GM04503 (cell line): ENCODE measurements at places on chromosomes 3 and 15.
A peak's percentile ranks its signal among the peaks of the same experiment; 100 is the strongest.

DNA sequence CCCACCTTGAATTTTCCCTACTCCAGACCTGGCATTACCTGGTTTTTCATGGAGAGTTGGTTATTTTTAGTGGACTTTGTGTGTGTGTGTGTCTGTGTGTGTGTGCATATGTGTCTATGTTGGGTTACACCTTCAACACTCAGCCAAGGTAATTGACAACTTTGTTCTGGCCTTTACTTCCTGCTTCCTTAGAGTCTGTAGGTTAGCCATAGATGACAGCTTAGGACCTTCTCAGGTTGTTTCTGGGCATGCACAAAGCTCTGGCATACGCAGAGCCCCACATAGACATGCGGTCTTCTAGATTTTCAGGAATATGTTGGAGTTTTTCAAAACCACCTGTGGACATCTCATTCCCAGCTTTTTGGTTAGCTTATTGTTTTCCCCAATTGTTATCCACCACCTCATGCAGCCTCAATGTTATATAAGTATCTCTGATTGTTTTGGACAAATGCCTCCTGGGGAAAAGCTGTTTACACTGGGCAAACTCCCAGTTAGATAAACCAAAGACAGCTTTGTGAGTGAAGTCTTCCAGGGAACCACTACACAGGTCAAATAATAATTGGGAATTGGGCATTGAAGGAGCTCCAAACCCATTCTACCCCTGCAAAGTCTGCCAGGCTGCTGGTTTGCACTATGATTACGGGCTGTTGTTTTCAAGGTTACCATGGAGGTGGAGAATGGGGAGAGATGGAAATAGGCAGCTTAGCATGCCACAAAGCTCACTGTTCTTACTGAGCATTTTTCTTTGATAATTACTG is 201.2 kb downstream of the ADAMTSL3 start:
- DNase-seq, result no peak

GRCh38 chr15:26561896-26562295 is 211.0 kb downstream of the GABRB3 start:
- DNase-seq, result no peak

DNA sequence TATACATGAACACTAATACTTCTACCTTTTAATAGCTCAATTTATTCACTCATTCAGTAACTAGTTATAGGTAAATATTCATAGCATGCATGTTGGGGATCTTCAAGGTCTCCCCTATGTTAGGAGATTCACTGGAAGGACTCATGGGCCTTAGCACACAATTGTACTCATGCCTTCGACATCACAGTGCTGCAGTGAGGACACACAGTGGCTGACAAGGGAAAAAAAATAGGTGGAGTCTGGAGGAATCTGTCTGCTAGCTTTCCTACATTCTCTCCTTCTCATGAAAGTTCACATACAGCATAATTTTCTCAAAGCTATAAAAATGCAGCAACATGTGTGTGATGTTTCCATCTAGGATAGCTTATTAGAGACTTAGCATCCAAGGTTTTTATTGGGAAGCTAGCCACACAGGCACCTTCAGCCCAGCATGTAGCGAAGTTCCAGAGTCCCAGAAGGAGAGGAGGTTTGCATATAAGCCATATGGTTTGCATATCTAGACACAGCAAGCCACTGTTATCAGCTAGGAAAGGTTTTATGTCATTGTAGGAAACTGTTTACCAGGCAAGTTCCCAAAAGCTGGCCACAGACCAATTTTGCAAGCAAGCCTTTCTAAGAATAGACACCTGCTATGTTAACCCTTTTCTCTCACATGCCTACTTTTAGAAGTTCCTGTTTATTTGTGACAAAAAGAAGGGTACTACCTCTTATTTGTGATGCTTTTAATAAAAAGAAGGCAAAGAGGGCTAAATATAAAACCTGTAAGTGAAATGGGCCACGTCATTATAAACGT is 46.4 kb downstream of the MORC1 start:
- no peak for DNase-seq

DNA sequence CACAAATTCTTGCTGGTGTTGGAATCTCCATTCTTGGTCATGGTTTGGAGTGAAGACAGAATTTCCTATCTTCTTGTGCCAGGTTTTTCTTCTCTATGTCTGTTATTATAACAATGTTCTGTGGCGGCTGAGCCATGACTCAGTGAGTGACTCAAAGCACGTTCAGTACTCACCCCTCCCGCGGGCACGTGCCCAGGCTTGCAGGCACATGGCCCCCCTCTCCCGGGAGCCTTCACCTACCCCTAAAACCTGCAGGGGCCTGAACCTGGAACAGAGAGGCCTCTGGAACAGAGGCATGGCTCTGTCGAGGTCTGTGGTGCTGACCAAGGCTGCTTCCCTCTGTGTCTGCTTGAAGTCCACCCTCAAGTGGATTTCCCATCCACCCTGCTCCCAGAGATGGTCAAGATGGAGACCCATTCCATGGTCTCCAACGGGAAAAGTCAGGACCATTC is 27.6 kb downstream of the PLXNB1 start:
- DNase-seq, result peak; percentile 85

GRCh38 chr3:197858598-197858997 is 67.5 kb downstream of the LRCH3 start:
- DNase-seq, result no peak

GRCh38 chr15:101445562-101446517 is 43.7 kb downstream of the PCSK6 start:
- no peak for DNase-seq

- no peak for DNase-seq
Measured at GRCh38 chr15:31371520-31372240, 45.0 kb downstream of the KLF13 start.

GRCh38 chr15:68646696-68647095 is 67.9 kb downstream of the CORO2B start:
- DNase-seq, result no peak

- no peak for DNase-seq
Measured at GRCh38 chr3:123283074-123283473, 81.3 kb downstream of the SEC22A start.

DNA sequence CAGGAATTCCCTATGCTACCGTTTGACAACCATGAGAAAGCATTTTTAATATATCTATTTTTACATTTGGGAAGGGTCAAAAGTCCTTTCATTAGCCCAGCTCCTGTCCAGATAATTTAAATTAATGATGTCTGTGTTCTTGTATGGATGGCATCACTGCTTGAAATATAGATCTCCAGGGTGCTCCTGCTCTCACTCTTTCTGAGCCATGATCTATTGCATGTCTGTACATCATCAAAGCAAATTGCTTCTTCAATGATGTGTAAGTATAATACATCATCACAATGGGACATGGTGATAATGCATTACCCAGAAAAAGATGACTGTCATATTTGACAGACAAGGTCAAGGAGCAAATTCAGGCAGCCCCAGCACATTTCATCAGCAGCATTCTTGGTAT is 223.6 kb upstream of the CNTN6 start:
- DNase-seq, result no peak

- DNase-seq, result no peak
Measured at GRCh38 chr15:90873998-90874605, 5.7 kb downstream of the FURIN start.

DNA sequence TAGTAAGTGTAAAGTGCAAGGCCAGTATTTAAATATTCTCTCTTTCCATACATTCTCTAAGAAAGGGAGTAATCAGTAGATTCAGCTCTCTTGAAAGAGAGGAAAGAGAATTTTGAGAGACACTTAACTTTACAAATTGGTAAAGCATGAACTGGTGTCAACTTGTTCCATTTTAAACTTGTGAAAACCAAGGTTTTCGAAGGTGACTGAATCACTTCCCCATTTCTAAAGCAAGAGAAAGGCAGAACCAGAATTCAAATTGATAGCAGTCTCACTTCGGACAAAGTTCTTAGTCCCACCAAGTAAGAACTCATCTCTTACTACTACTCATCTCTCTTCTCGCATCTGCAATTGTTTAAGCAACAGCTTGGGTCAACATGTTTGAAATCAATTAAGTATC is 22.4 kb downstream of the TJP1 start:
- no peak for DNase-seq

DNA sequence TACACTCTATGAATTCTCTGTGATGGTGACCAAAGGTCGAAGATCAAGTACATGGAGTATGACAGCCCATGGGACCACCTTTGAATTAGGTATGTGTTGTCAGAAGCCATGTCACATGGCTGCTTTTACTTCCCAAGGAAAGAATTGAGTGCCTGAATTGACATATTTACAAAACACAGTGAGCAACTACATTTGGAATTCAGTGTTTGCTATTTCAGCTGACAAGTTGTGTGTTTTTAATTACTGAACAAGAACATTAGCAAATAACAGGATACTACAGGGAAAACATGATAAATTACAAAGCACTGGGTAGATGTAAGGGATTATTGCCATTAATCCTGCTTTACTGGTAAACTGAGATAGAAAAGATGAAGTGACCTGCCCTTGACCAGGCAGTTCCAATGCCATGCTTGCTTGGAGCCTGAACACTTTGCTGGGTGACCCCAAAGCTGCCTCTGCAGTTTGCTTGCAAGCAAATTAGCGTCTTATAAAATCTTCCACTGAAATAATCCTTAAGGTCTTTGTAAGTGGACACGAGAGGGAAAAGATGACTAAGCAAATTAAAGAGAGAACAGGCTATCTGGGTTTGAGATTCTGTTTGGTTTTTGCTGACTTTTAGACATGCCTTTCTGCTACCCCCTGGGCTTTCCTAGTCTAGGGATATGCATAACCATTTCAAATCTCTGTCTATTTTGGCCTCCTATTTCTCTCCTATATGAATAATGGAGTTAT is 98.2 kb downstream of the HCN4 start:
- DNase-seq, result no peak

GRCh38 chr3:8579096-8579495 is 65.5 kb downstream of the SSUH2 start:
- no peak for DNase-seq

DNA sequence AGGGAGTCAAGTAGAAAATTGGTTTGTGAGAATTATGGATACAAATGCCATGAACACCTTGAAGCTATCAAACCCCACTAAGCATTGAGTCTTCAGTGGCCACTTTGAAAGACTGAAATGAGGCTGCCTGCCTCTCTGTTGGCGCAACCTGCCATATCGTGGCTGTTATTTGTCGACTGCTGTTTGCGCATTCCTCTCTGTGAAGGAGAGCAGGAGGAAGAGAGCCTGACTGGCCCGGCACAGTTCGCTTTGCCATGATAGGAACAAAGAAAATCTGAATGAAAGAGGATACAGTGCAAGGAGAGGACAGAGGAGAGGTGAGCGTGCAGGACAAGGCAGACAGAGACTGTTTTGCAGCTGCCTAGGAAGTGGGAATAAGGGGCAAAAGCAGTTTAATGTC is 289.4 kb downstream of the RYR3 start:
- DNase-seq, result no peak

- peak; percentile 67 for DNase-seq
Measured at GRCh38 chr3:185820973-185821758, 3.7 kb downstream of the IGF2BP2 start.

DNA sequence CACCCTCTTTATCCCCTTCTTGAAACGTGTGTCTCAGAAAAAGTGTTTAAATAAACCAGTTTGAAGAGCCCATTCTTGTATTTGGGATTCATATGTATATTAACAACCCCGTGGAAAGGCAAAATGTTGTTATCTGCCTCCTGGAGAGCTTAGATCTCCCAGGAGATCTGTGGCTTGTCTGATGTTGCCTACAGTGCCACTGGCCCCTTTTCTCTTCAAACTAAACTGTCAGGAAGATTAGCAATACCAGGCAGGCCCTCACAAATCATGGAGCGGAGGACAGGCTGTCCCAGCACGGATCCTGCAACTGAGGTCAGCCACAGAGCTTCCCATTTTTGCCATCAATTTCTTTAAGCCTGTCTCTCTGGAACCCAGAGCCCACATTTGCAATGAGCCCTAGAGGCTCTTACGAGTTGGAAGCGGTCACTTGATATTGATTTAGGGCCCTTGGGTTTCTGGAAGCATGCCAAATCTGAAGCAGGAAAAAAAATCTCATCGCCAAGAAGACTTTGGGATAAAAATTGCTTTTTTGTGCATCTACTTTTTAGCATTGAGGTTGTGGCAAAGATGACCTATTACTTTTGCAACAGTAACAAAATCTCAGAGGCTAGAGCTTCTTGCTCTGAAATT is 234.1 kb downstream of the OPA1 start:
- DNase-seq, result no peak

GRCh38 chr15:41568350-41569017 is 9.5 kb downstream of the TYRO3 start:
- DNase-seq, result no peak

DNA sequence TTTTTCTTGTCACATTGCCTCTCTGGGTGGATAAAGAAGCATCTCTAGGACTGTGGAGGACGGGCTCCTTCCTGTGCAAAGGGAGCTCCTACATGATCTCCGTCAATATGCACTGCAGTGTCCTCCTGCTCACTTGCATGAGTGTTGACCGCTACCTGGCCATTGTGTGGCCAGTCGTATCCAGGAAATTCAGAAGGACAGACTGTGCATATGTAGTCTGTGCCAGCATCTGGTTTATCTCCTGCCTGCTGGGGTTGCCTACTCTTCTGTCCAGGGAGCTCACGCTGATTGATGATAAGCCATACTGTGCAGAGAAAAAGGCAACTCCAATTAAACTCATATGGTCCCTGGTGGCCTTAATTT is 478 bp downstream of the GPR15 start:
- no peak for DNase-seq

GRCh38 chr3:4627651-4628375 is 134.7 kb downstream of the ITPR1 start:
- DNase-seq, result no peak

- no peak for DNase-seq
Measured at GRCh38 chr3:125318167-125318865, 56.8 kb downstream of the ZNF148 start.

- no peak for DNase-seq
Measured at GRCh38 chr15:80820092-80820491, 40.9 kb downstream of the CEMIP start.

GRCh38 chr3:167864552-167864874 is 129.0 kb downstream of the SERPINI1 start:
- DNase-seq, result no peak

- DNase-seq, result no peak
Measured at GRCh38 chr15:89195836-89196235, 25.5 kb downstream of the RLBP1 start.

DNA sequence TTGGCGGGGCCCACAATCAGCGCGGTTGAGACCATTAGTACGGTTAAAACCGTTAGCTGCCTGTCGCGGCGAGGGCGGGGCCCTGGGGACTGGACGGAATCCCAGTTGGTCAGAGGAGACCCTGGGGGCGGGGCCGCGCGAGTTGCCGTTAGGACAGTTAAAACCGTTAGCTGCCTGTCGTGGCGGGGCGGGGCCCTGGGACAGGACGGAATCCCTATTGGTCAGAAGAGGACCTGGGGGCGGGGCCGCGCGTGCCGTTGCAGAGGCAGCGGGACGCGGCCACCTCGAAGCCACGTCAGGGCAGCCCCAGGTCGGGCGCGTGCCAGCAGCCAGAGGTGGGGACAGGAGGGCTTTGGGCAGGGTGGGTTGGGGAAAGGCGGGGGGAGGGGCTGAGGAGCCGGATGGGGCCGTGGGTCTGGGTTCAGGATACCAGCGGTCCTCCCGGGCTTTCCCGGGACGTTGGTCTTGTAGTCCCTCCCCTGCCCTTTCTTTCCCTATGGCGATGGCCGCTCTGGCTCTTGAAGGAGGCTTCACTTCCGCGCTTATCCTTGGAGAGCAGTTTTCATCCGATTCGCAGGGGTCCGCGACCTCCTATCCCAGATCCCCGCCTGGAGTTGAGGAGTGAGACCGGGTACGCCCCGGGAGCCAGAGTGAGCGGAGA is 28.0 kb downstream of the KLHDC8B start:
- DNase-seq, result no peak
